ENCODE measurements at places on chromosomes 5 and 9.
A peak's percentile ranks its signal among the peaks of the same experiment; 100 is the strongest.

GRCh38 chr5:131952301-131952857 lies 6.9 kb upstream of the MEIKIN start:
- no peak for DNase-seq

- DNase-seq: no peak
These were observed 56.4 kb upstream of the RNF130 start for GRCh38 chr5:180127682-180128670.

DNA sequence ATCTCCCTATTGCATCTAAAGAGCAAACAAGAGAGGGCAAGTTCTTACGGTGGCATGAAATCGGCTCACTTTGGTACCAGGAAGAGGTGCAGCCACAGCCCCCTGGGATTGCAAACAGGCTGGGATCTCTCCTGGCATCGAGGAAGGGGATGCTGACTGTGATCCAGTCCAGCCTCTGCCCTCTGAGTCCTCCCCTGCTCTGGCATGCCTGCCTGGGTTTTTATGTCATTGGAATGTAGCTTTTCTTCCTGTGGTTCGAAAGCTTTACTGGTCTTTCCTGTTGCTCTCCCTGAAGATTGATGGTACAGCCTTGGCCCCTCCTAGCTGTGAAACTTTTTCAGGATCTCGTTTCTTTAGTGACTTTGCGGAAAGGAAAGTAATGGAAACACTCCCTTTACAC lies 6.6 kb downstream of the SLC46A2 start:
- DNase-seq: no peak

DNA sequence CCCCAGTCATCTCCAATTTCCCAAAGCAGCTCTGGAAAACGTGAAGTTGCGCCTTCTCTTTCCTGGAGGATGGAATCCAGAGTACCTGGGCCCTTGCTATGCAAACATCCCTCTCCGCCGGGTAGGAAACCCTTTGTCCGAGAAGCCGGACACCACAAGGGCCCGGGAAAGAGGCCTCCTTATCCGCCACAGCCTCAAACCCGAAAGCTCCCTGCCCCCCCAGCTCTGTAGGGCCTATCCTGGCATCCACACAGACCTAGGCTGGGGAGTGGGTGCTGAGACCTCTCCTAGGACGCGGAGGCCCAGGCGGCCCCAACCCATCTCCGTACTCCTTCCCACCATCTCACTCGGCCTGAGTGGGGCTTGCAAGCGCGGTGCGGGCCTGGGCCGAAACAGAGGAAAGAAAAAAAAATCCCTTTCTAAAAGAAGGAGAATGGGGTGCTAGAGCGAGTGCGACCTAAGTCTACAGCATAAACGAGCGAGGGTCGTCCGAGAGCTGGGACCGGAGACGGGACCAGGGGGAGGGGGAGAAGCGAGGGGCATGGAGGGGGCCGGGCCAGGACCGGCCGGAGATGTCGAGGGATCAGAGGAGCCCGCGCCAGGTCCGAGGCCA lies 624 bp downstream of the FBXW11 start:
- peak; percentile 9 for DNase-seq

DNA sequence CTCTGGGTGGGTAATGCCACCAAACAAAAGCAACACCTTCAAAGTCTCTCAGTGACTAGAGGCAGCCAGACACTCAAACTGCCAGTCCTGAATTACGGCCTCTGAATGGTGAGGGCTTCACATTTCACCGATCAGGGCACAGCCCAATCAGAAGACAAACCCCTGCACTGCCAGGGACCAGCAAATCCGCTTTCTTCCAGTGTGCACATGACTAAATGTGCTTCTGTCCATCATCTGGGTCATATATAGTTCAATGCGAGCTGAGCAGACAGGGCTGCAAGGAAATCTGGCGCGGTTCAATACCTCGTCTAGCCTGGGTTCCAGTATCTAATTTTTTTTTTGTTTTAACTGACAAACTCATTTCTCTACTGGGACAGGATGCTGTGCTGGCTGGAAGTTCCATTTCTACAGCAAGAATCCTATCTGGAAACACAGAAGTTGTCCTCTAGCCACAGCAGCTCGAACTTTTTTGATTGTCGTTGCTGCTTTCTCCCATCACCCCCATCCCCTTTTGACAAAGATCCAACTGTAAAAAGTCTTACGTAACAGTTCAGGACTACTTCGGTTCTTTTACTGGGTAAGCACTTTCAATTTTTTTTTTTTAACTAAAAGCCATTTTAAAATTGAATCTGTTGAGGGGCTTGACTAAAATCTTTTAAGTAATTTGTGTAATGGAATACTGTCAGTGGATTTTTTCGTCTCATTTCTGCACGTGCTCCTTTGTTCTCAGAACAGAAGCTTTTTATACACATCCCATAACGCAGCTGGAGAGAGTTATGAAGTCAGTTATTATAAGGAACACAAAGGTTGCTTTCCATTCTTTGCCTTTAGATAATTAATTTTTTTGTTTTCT lies 112.7 kb downstream of the NR6A1 start:
- DNase-seq: no peak

DNA sequence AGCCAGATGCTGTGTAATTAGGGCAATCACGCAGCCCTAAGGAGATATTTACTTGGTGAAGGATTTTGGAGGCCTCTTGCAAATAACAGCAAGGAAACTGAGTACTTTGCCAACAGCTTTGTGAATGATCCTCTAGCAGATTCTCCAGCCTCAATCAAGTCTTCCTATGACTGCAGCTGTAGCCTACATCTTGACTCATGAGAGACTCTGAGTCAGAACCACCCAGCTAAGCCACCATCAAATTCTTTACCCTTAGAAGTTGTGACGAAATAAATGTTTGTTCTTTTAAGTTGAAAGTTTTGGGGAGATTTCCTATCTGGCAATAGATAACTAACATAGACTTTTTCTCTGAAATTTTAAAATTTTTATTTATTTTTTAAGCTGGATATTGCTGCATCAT lies 237.6 kb upstream of the CCNH start:
- DNase-seq: no peak

DNA sequence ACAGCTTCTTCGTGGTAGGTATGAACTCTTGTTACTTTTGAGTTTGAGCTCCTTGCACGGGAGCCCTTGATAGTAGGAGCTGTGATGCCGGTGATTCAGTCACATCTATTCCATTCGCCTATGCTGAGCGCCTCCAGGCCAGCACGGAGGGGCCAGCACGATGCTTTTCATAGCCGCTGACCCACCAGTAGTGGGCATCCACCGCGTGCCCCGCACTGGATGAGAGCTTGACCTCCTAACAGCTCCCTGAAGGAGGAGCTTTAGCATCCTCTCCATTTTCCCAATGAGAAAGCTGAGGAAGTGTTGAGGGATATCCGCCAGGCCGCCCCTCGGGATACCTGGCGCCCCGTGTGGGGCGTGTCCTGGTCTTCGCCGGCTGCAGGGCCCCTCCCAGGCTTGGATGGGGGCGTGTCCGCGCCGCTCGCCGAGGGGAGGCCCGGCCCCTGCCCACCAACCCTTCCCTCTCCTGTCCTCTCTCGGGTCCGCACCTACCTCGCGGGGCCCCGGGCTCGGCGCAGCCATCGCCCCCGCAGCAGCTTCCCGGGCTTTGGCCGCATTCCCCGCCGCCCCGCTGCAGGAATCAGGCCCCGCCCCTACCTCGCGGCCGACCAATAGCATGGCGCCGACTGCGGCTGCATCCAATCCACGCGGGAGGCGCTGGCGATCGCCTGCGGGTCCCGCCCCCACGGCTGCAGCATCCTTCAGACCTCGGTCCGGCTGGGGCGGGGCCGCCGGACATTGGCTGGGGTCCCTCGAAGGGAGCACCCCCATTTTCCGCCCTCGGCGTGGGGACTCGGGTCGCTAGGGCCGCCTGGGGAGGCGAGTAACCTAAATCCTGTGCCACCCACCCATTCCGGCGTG lies at the start of gene PIP5KL1:
TSS of gene PIP5KL1 (minus strand) at position 547 of the 861 bp plus-strand sequence. CDS start at position 522, 25 bp downstream.
- no peak for DNase-seq

DNA sequence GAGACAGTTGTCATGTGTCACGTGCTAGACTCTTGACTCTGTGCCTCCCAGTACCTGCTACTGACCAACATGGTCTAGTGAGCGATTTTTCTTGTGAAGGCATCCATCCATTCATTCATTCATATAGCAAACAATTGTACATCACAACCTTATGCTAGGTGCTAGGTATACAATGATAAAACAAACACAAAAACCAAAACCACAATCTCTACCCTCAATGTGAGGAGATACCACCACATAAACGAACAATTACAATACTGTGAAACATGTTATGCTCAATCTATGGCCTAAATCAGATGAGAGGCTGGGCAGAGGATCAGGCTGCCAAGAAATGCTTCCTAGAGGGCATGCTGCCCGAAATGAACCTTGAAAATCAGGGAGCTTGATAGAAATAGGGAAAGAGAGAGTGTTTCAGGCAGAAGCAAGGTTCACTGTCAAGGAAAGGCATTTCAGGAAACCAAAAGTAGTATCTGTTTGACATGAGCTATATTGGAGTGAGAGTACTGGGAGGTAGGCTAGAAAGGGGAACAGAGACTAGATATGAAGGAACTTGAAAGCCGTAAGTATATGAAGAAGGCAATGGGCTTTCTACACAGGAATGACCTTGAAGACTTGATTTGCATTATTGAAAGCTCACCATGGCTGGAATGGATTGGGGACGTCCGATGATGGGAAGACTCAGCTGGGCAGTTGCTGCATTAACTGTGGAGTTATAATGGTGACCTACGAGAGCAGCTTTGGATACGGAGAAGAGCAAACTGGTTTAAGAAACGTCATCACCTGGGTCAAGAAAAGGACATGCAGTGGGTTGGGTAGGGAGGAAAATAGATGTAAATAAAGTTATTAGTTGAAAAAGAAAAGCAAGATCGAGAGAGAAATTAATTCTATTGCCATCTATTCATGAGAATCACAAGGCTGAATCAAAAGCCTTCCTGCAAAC lies 90.1 kb downstream of the THBS4 start:
- DNase-seq: no peak

DNA sequence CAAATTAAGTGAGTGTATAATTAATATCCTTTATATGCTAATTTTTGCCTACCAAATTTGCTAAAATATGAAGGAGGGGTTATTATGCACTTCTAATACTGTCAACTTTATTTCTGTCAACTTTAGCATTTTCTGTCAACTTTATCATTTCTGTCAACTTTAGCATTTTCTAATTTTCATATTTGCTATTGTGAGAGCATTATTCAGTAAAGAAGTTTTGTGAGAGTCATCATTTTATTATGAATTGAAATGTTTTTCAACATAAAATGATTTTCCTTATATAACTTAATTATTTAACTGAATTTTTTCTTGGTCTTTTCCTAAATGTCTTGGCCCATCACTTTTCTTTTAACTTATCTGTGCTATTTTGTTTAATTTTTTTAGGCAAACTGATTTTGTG lies 58.2 kb downstream of the FBXO4 start:
- no peak for DNase-seq

GRCh38 chr5:51043745-51044144 lies 339.5 kb upstream of the ISL1 start:
- no peak for DNase-seq

- DNase-seq: no peak
These were observed 536 bp downstream of the SLC27A4 start for GRCh38 chr9:128340691-128341434.

DNA sequence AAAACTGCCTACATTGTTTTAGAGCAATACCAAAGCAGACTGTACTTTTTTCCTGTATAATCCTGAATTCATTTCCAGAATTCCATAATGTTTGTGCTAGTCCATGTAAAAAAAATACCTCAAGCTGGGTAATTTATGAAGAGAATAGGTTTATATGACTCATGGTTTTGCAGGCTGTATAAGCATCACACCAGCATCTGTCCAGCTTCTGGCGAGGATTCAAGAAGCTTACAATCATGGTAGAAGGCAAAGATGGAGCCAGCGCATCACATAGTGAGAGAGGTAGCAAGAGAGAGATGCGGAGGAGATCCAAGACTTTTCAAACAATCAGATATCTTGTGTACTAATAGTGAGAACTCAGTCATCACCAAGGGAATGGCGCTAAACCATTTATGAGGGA lies 280.3 kb upstream of the CDH9 start:
- no peak for DNase-seq
